DMS79 (cell line): ENCODE measurements at places on chromosomes 1 and 21.

GRCh38 chr21:27646691-27647090 is 679.8 kb upstream of the ADAMTS5 start:
- DNase-seq, result no peak

DNA sequence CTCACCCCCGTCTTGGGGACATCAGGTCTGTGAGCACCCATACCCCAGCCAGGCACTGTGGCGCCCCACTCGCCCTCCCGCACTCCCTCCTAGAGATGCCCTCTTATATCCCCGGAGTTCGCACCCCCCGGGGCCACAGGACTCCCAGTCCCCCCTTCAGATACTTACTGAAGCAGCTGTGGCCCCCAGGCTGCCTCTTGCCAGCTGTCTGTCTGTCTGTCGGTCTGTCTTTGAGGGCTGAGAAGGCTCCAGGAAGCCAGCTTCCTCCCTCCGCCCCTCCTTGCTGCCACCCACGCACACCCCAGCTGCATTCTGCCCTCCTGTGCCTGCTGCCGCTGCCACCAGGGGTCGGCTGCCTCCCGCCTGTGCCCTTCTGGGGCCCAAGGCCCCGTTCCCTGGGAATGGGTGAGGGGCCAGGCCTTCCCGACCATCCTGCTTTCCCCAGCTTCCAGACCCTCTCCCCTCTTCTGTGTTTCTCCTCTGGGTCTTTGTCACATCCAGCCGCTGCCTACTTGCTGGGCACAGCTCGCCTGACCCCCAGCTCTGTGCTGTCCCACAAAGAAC is at the start of gene PTPN7:
Gene PTPN7 (minus strand): TSS at position 226 of the 564 bp plus-strand sequence. CDS start 1,200 bp downstream, outside the sequence.
- DNase-seq, result no peak

DNA sequence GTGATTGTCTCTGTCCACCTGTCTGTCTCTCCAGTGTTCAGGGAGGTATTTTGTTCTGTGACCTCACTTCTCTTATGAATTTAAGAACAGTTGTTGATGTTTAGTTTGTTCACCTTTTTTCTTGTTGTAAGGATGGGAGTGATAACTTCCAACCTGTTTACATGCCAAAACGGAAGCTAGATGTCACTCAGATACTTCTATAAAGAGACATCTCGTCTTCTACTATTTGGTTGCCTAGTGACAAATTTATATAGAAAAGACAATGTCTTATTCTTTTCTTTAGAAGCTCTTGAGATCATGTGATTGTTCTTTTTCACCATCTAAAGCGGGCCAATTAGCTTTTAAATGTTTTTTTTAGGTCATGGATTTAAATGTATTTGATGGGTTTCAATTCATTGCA is 33.8 kb downstream of the PRSS38 start:
- DNase-seq, result no peak

DNA sequence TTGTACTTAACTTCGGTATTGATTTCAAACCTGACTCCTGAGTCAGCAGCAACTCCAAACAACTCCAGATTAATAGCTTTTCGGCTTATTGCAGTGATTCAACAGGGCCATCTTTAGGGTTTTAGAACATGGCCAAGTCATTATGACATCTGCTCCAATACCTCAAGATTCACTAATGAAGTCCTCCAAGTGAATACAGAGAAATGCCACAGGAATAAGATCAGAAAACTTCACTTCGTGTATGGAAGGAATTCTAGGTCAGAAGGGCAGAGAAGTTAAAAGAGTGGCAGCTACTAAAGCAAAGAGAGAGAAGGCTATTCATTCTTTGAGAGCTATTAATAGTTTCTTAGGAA is 7.6 kb upstream of the C1orf116 start:
- no peak for DNase-seq

DNA sequence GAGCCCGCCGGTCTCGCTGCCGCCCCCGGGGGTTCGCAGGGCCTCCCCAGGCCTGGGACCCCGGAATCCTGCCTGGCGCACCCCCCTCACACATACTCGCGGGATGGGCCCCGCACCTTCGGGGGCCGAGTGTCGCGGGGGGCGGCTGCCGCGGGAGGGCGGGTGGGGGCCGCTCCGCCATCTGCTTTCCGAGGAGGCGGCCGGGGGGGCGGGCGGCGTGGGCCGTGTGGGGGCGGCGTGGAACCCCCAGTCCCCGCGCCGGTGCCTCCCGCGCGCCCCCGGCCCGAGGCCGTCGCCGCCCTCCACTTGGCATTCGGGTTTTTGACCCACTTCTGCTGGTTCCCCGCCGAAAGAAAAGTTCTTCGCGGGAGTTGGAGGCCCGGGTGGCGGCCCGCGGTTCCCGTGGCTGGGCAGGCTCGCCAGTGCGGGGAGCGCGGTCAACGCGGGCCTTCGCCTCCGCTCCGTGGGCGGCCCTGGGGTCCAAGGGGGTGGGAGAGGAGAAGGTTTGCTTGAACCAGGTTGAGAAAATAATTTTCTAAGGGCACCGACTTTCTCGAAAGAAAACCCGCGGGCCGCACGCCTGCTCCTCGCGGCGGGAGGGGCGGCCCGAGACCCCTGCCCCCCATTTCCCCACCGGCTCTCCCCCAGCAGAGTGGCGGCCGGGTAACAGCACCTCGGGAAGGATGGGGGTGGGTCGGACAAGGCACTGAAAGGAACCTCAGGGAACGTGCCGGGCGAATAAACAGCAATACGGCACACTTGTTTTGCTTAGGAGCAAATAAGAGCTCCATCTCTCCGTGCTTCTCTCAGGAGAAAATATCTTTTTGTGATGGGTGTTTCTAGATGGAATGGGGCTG is 1.6 kb downstream of the PHF13 start:
- no peak for DNase-seq

DNA sequence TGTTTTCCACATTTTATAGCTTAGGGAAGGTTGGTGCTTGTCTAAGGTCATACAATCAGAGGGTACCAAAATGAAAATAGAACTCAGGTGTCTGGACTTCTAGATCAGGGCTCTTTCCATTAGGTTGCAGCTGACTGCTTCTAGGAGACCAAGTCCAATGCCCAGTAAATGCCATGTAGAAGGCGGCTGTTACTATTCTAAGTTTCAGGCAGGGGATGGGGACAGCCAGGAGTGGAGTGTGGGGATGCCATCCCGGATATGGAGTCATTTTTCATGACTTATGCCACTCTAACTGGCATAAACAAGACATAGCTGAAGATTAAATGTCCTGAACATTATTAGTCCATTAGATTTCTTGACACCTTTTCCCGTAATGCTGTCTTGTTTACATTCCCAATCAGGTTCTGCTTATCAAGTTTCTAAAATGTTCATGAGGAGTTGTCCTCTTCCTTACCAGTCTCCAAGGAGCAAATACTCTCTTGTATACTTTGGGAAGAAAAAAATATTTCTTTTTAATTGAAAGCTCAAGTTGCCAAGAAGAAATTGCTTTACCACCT is 31.5 kb downstream of the XCL1 start:
- DNase-seq, result no peak

GRCh38 chr1:247445526-247446356 is 12.2 kb downstream of the OR2B11 start:
- no peak for DNase-seq

GRCh38 chr1:179760521-179760920 is 17.4 kb downstream of the FAM163A start:
- DNase-seq, result no peak

DNA sequence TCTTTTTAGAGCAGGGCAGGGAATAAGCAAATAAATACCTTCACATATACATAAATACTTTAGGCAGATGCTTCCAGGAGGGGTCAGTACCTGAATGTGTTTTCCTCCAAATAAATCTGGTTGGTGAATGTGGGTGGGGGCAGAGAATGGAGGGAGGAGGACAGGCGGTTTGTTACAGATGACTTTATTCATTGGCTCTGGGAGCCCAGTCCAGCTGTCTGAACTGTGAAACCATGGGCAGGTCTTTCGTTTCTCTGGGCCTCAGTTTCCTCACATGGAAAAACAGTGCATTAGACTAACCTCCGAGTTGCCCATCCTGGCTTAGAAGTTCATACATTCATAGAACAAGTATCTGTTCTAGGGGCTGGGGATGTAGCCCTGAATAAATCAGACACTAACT is 124.6 kb downstream of the IER5 start:
- no peak for DNase-seq

- no peak for DNase-seq
These were observed 19.4 kb downstream of the GADD45A start for GRCh38 chr1:67704351-67704750.

DNA sequence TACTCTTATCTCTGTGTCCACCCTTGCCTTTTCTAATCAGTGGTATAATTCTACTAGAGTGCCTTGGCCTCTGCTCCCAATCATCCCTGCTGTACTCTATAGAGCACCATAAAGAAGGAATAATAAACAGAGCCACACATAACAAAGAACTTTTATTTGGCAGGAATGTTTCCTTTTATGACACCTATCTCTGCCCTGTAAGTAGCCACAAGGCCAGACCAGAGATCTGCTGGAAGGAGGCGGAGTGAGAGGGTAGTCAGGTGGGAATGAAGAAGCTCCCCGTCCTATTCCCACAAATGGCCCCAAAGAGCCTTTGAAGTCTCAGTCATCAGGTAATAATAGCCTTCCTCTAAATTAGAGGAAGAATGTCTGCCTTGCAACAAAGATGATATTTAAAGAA is 32.7 kb downstream of the WLS start:
- DNase-seq, result no peak

DNA sequence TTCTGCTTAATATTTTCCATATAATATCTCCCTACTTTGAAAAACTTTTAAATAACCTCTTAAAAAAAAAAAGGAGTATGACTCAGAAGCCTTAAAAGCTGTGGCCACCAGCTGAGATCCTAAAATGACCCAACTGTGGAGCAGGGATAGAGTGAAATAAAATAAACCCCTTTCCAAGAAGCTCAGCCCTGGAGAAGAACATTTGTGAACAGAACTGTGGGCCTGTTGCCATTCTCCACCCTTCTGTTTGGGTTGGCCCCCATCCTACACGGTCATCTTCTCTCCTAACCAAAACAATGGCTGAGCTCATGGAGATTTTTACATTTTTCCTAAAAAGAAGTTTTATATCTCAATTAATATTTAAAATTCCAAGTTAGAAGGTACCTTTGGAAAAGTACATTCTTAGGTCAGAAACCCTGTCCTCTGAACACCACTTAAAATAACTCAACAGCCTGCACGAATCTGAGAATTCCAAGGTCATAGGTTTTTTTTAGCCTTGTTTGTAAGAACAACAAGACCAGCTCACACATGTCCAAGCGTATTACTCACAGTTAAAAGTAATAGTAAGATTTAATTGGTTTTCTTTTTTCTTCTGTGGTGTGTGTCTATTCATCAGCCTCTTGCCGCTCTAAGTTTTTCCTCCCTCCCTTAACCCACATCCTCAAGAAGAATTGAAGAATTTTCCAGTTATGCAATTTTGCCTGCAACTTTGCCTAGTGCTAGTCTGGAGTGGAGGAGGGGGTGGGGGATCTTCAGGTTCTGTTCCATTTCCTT is 107.7 kb upstream of the ERRFI1 start:
- DNase-seq, result no peak

GRCh38 chr1:32899586-32900296 is 1.4 kb downstream of the TMEM54 start:
- DNase-seq, result no peak

DNA sequence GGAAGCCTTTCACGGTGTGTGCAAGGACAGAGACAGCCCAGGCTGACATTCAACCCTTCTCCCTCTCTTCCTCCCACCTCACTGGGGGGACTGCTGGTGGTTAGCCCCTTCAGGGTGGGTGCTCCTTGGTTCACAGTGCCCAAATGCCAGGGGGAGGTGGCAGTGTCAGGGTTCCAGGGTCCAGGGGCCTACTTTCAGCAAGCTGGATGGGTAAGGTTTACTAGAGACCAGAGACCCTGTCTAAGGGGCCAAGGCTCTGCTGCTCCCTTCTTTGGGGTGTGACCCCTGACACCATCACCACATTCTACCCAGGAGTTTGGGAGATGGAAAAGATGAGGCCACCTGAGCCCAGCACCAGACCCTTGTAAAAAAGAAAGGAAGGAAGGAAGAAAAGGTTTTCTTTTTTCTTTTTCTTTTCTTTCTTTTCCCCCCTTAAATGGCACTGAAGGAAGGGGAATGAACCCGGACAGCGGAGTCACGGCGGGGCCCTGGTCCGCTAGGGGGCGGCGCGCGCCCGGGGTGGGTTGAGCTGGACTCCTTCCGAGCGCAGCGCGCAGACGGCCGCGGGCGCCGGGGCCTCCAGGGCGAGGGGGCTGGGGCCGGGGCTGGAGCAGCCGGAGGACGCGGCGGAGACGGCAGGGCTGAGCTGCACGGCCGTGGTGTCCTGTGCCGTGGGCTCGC is 18.8 kb downstream of the KNCN start:
- peak; percentile 10 for DNase-seq

DNA sequence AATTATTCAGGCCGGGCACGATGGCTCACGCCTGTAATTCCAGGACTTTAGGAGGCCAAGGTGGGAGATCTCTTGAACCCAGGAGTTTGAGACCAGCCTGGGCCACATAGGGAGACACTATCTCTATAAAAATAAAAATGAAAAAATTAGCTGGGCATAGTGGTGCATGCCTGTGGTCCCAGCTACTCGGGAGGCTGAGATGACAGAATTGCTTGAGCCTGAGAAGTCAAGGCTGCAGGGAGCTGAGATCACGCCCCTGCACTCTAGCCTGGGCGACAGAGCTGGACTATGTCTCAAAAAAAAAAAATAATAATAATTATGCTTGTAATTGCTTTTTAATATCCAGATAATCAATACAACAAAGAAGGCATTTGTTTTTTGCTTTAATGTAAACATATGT is 91.3 kb downstream of the RIPK4 start:
- no peak for DNase-seq
